ENCODE measurements at places on chromosomes 6 and 20.

DNA sequence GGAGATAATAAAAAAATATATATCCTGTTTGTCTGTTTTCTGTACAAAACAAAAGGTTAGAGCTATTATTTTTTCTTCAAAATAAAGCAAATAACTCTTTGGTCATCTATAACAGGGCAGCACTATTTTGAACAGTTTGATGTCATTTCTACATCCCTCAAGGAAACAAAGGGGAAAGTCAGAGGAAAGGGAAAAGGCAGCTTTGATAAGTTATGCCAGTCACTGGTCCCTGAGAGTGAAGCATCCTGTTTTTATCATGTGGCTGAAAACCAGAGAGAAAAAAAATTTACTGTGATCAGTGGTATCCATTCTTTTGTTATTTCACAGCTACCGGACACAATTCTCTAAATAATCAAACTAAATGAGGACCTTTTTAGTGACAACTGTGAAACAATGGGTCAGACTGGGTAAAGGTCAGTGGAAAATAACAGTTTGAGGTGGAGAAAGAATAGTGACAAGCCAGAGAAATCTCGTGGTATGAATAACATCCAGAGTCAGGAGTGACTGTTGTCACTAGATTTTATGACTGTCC, 356.0 kb downstream of the HDGFL1 start:
- no peak for DNase-seq

GRCh38 chr6:21639316-21639715, 45.8 kb downstream of the SOX4 start:
- no peak for DNase-seq

DNA sequence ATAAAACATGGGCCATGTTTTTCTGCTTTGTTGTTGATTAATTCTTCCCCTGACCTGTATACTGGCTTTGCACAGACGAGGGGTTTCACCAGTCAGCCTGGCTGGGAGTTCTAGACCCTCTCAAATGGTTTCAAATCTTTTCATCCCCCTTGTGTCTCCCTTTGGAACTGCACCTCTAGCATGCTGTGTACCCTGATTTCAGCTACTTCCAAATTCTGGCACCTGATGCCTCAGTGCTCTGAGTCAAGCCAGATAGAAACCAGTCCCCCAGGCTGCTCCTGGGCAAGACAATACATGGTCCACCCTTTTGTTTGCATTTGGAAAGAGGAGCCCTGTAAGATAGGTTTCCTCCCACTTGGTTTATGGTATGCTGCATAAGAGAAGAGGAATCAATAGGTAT, 290.2 kb downstream of the BTBD3 start:
- no peak for DNase-seq

DNA sequence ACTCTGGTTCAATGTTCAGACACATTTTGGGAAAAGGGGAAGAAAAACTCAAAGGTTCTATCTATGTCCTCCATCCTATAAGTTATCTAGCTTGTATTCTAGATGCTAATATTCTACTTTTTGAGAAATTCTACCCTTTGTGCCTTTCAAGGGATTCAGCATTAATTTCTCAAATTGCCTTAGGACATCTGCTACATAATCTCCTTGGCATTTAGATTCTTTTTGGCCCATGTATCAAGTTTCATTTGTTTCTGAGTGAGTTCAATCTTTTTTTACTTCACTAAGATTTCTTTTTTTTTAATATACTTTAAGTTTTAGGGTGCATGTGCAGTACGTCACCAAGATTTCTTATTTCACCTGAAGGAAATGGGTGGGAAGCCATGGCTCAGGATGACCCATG, 232.7 kb upstream of the TENT5A start:
- no peak for DNase-seq

- no peak for DNase-seq
Measured at GRCh38 chr6:104484626-104485025, 375.1 kb downstream of the HACE1 start.

DNA sequence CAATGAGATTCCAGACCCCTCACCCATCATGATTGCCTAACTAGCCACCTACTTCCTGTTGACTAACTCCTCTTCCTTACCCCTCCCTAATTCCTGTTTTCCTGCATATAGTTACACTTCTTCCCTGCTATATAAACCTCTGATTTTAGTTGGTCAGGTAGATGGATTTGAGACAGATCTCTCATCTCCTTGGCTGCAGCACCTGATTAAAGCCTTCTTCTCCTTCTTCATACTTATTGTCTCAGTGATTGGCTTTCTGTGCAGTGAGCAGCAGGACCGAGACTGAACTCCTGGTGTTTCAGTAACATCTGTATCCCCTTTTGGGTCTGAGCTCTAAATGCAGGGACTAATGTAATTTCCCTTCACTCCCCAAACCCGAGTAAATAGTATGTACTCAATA, 51.7 kb upstream of the ATXN1 start:
- DNase-seq: no peak

DNA sequence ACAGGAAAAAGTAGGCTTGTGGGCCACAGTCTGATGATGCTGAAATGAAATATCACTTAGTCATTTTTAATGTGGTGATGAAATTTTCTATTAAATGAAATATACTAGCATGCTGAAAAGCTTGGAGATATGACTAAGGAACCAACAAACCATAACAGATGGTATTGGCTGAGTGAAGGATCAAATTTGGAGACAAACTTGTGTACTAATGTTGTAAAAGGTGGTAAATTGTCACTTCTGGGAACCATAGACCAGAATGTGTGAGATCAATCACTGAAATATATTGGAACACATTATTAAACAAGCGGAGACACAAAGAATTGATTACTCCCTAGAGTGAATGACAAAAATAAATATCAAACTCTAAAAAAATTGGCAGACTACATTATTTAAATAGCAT, 232.4 kb downstream of the DOK5 start:
- DNase-seq: no peak

DNA sequence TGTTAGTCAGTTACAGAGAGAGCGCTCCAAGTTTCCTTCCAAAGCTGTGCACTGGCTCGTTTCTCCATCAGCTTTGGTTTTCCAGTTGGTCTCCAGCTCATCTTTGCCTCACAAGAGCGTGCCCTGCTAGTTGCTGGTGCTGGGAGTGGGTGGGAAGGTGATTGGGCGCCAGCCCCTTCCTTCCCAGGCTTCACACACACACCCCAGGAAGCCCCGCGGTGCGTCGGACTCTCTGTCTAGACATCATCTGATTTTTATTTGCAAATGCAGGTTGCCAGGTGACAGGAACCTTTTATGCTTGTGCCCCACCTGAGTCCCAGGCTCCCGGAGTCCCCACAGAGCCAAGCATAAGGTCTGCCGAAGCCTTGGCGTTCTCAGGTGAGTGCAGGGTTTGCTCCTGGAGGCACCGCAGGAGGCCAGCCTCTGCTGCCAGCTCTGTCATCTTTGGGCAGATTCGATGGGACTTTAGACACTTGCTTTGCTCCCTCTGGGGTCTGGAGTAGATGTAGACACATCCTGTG, 7.1 kb downstream of the IRF4 start:
- no peak for DNase-seq

DNA sequence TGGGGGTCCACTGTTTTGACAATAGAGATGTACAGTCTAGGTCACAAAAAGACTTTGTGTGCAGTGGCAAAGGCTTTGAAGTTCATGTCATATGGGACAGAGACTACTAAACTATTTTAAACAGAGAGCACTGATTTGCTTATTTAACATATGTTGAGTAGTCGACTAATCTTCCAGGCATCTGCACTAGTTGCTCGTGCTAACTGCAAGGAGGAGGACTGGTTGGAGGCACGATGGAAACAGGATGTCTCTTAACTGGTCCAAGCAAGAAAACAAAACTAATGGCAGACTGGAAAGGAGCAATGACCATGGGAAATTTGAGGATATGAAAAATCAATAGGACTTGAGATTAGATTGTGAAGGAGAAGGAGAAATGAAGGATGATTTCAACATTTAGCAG, 28.5 kb upstream of the ERVFRD-1 start:
- no peak for DNase-seq

DNA sequence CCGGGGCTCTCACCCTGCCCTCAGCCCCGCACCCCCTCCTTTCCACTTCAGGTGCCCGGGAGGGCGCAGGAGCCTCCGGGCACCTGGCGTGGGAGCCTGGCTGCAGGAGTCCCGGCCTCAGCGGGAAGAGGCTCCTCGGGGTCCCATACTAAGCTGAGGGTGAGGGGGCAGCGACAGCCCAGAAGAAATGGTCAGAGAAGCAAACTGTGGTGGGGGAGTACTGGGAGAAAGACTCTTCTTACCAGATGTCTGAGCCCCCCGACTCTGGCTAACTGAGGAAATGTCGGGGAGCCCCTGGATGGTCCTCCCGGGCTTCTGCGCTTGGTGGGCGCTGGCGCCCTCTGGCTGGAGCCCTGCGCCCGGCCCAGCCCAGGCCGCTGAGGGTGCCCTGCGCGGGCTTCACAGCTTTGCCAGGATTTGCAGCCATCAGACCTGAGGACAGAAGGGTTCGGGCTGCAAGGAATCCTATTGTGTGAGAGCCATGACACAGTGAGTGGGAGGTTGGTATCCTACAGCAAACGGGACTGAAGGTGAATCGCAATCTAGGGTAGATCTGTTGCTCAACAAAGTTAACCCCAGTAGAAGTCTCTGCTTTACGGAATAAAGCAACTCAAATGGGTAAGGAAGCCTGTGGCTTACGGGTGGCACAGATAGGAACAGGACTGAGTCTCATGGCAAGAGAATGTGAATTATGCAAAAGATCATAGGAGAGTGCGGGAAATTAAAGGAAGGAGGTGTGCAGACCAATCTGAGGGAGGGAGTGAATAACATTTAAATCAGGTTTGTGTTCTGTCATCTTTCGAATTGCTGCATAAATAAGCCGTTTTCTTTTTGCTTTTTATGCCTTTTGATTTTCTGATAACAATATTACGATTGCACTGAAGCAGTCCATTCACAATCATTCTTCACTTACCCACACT, 639 bp upstream of the RCAN2 start:
- DNase-seq: no peak

- DNase-seq: no peak
Measured at GRCh38 chr6:149128489-149129145, 188.9 kb upstream of the TAB2 start.

DNA sequence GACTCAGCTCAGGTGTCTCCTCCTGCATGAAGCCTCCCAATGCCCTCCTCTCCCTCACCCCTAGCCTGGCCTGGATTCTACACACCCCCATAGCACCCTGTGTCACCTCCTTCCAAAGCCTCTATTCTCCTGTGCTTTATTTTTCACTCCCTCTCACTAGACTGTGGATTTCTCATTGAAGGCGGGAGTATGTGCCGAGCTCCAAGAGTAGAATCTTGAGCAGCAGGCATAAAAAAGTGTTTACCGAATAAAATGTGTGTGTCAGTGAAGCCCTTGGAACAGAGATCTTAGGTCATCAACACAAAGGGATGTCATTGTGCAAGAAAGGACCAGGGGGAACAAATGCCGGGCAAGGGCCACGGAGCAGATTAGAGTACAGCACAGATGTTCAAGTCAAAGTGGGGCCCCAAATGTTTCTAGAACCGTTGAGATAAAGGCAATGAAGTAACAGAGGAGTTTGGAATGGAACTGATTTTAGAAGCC, 106.1 kb upstream of the TMEM170B start:
- DNase-seq: no peak

DNA sequence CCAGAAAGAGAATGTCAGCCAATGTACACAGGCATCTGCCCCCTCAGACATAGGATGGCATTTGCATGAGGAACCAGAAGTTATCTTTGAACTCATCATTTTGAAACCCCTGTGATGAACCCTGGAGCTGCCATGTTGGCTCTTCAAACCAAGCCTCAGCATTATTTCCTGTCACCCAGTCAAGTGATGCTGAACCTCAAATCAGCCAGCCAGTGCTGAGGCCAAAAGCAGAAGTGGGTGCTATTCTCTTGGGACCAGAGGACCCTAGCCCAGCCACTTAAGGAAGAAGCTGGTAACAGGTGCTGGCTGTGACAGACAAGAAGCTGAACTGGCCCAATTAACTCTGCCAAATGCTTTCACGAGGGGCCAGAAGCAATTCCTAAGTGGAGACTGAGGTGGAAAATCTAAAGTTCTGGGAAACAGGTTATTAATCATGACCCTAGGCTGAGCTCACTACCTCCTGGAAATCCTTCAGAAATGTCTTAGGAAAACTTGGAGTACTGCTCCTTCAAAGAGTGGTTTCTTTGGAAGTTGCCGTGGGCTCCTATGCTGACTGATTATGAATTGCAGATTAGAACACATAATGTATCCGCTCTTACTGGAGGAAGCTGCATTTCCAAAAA, 4.0 kb downstream of the PKIG start:
- DNase-seq: no peak

- no peak for DNase-seq
Measured at GRCh38 chr20:63448031-63448430, 24.4 kb downstream of the KCNQ2 start.

DNA sequence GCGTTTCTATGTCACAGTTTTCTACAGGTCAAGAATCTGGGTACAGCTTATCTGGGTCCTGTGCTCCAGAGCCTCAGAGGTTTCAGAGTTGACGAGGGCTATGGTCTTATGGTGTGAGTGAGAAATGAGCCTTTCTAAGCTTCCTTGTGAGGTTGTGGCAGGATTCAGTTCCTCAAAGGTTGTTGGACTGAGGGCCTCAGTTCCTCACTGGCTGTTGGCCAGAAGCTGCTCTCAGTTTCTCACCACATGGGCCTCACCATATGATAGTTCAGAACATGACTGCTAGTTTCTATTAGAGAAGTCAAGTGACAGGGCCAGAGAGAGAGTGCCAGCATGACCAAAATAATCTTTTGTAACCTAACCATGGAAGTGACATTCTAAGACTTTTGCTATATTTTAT, 96.1 kb downstream of the NUS1 start:
- no peak for DNase-seq

DNA sequence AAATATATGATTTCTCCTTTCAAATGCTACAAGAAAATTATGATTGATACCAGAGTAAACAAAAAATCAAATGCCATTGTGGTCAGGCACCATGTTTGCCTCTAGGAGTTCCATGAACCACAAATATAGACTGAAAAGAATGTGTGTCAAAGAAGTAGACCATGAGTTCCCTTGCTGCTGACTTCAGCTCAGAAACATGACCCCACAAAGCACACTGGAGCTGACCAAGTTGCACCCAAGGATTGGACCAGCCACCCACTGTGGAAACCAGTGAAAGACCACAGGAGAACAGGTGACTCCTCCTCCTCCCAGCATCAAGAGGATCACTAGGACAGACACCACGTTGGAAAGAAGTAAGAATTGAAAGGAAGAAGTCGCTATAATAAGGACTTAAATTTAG, 90.8 kb upstream of the TENT5A start:
- DNase-seq: no peak

DNA sequence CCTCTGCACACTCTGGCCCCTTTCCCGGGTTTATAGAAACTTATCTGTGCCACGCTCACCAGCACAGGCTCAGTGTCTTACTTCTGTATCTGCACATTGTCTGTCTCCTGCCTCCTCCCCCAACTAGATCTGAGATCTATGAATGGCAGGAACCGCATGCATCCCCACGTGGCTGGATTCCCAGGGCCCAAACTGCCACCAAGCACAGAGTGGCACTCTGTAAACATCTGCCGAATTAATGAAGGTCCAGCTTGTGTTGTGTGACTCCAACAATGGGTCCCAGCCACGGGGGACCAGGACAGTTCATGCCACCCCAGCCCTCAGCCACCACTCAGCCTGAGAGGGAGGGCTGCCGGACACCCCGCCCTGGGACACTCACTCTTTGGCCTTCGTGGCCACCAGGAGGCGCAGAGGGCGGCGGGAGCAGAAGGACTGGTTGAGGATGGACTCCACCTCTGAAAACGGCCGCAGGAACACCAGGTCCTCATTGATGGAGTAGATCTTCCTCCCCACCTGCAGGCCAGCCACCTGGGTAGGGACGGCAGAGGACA, 171.1 kb downstream of the PREX1 start:
- DNase-seq: no peak

GRCh38 chr20:63831646-63831992, 555 bp upstream of the ZBTB46 start:
- DNase-seq: no peak
